ENCODE measurements at places on chromosomes 12 and 14.

DNA sequence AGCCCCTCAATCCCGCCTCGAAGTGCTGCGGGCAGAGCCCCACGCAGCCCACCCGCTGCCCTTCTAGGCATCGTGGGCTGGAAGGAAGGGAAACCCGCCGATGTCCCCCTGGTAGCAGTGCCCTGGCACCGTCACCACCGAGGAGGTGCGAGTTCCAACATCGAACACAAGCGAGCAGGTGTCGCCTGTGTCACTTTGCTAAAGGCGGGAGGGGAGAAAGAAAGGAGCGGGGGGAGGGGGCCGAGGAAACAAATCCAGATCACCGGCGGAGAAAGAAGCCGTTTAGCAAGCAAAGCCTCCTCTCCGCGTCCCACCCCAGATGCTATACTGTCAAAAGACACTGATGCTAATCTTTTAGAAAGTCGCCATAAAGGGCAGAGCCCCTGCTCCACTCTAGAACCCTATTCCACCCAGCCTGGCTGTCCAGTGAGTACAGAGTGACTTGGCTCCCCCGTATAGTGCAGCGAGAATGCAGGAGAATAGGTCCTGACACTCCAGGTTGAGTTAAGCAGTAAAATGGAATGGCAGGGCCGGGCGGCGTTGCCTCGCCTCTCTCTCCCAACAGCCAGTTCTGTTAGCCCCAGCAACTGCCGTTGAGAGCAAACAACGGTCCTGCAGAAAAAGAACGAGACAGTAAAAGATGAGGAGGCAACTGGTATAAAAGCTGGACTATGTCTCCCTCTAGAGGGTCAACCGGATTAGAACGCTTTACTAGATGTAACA is 67.9 kb upstream of the USP15 start:
- DNase-seq: peak; percentile 45

- no peak for DNase-seq
These were observed 28.4 kb upstream of the FBRSL1 start for GRCh38 chr12:132461526-132461925.

DNA sequence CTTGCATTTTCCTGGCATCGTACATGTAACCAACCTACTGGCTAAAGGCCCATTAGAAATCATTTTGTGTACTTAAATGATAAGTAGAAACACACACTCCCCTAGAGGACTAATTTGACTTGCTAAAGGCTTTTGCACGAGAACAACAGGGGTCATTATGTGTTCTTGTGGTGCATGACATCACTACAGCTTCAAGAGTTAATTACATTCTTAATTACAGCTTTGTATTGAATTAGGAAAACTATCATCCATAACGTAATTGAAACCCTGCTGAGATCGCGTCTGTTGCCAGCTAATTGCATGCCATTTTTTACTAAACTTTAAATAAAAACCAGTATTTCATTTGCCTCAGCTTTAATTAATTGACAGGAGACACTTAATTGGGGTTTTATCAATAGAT is 51.4 kb downstream of the TMEM132C start:
- DNase-seq: no peak

DNA sequence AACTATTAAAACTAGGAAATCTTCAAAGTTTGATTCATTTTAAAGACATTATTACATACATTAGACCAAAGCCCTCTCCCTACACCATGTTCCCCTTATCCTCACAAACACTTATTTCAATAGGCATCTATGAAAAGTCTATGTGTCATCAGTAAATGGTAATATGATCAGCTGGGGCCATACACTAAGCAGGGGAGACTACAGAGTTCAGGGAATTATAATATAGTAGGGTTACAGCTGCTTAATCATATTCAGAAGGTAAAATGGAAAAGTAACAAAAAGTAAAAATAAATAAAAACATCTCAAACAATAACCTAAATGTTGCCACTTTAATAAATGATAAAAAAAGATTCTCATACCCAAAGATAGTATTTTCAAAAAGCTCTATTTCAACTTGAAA is 29.1 kb downstream of the PAWR start:
- no peak for DNase-seq

All from activated naive CD4-positive, alpha-beta T cell treated with anti-CD3 and anti-CD28 coated beads, Interleukin-2, amount 50 U/mL, for 72 hours (primary cell).